Activated CD4-positive, alpha-beta T cell treated with anti-CD3 and anti-CD28 coated beads, Interleukin-2, amount 50 U/mL, for 48 hours (primary cell): ENCODE measurements at places on chromosomes 5 and 9.

DNA sequence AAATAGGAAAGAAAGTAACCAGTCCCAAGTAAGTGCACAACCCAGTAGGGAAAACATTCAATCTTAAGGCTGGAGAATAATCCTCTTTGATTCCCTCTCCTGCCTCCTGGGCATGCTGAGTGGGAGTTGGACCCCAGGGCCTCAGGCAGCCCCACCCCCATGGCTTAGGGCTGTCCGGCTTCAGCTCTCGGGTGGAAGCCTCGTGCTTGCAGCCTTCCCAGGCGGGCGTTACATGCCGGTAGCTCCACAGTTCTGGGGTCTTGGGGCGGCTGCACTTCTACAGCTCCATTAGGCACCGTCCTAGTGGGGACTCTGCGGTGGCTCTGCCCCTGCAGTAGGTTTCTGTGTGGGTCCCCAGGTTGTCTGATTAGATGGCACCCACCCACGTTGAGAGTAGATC is 10.1 kb downstream of the GLIPR2 start:
- DNase-seq: no peak

GRCh38 chr5:72130351-72130761 is 23.1 kb downstream of the MAP1B start:
- no peak for DNase-seq

DNA sequence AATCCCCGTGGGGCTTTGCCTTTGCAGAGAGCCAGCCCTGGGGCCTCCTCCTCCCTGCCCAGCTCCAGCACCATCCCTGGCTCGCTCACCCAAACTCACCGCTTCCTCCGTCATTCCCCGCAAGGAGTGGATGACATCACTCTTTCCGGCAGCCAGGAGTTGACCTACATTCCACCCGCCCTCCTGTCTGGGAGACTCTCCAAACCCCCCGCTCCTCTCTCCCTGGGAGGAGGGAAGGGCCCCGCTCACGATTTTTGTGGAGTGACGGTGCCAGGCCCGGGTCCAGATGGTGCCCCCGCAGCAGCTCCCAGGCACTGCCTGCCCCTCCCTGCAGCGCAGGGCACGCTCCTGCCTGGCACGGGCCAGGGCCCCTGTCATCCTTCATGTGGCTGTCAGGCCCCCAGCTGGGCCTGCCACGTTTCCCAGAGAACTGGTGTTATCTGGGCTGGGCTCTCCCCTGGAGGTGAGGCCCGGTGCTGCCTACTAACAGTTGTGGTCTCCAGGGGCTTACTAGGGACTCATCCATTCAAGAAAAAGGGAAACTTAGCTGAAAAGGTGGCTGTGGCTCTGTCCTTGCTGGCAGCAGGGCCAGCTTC is 52.3 kb downstream of the NTNG2 start:
- DNase-seq: no peak

GRCh38 chr5:134215757-134216156 is 10.1 kb downstream of the PPP2CA start:
- no peak for DNase-seq

DNA sequence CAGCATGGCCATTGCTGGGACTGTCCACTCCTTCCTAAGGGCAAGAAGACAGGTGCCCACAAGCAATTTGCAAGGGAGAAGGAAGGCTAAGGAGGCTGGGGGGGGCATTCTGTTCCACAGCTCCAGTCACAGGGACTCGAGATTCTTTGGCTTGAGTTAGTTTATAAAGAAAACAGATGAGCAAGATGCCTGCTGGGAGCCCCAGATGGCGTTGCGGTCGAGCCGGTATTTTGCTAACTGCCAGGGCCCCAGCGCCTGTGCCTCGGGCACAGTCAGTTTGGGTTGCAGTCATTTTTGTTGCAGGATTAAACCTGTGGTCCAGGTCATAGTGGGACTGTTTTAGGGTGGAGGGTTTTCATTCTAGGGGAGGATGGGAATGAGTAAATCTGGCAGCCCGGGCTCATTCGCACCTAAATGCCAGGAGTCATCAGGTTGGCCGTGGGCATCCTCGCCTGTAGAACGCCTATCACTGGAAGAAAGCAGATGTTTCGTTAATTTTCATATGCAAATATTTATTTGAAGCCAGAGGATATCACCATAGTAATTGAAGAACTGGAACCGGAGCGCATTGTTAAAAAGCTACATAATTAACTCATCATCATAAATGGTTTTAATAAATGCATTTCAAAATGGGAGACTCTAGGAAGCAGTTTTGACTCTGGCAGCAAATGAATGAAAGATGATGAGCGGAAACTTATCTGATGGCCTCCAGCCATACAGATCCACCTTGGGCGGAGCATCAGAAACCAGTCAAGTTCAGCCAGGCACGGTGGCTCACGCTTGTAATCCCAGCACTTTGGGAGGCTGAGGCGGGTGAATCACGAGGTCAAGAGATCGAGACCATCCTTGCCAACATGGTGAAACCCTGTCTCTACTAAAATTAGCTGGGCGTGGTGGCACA is 87.1 kb upstream of the FCN2 start:
- no peak for DNase-seq

DNA sequence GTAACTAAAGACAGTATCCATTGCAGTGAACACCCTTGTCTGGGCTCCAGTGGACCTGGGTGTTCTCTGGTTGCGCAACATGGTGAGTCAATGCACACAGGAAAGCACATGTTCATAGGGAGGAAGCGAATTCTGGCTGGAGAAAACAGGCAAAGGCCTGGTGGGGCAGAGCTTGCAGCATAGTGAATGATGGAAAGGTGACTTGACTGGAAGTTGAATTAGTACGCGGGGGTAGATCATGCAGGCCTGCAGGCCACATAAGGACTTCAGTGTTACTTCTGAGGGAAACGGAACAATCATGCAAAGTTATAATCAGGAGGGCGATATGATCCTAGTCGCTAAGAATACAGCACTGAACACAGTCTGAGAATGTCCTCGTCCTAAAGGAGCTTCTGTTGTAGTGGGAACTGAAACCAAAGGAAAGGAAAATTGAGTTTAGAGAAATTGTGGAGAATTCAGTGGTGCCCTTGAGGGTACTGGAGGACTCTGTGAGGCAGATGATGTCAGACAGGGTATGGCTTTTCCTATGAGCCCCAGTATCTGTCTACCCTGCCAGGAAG is 71.9 kb upstream of the RANBP3L start:
- no peak for DNase-seq
